Effector CD4-positive, alpha-beta T cell (primary cell): ENCODE measurements at places on chromosomes 7 and 10.

GRCh38 chr10:123687758-123688157 is 21.6 kb downstream of the GPR26 start:
- DNase-seq = no peak

- DNase-seq = no peak
Observed at GRCh38 chr7:53521638-53522184, 486.3 kb downstream of the POM121L12 start.

GRCh38 chr10:131088619-131089018 is 222.9 kb downstream of the TCERG1L start:
- DNase-seq = no peak

DNA sequence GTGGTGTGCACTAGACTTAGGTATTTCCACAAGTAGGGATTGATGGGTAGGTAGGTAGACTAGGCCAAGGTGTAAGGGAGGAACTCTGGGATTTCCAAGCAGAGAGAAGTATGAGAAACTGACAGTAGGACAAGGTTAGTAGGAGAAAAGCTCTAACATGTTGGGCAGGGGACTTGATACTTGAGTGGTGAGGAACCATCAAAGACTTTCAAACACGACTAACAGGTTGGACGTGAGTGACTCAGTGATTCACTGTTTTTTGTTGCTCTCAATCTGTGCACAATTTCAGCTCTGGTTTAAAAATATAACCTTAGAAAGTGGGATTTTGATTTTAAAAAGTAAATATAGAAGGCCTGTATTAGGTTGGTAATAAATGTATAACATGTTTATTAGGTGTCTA is 44.4 kb downstream of the KLHDC10 start:
- DNase-seq = no peak

- DNase-seq = no peak
Observed at GRCh38 chr7:86833360-86833759, 189.7 kb downstream of the GRM3 start.

DNA sequence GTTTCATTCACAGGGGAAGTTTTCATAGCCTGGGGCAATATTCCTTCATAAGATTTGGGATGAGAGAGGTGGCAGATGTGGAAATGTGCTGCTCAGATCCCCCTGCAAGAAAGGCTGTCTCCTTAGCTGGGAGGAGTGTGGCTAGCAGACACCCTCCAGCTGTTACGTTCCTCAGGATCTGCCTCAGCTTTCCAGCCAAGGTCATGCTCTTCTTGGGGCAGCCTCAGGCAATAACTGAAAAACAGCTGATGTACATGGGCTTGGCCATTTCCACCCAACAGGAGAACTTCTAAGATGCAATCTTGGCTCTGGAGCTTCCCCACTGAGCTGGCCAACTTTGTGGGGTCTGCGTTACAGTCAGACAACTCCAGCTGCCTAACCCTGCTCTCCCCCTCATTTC is 51.3 kb upstream of the SEPTIN7 start:
- no peak for DNase-seq

- no peak for DNase-seq
Observed at GRCh38 chr7:88202799-88203198, 17.0 kb downstream of the SRI start.

DNA sequence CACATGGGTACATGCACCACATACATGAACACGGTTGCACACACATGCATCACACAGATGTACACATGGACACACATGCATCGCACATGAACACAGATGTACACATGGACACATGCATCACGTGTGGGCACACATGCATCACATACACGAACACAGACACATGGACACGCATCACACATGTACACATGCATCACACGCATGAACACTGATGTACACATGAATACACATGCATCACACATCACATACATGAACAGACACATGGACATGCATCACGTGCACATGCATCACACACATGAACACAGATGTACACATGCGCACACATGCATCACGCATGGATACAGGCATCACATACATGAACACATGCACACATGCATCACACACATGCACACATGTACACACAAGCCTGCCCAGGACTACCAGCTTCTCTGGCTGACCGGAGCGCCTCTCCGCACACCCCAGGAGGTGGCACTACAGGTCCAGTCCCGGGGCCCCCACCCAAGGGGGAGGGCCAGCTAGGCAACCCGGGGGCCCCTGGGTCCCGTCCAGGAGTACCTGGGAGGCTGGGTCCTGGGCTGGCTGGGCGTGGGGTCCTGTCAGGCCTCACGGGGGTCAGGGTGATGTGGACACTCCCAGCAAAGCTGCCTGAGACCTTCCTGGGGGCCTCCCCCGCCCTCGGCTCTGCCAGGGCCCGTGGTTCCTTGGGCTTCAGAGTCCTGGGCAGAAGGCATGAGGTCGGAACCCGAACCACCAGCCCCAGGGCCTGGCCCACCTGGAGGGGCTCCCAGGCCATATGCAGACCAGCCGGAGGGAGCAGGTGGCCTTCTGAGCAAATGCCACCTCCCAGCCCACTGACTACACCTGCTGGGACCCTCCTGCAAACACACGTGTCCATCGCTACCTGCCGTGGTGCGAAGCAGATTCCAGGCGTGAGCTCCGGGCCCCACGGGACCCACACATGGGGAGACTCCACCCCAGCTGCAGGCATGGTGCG is 19.6 kb downstream of the MICALL2 start:
- DNase-seq = no peak

DNA sequence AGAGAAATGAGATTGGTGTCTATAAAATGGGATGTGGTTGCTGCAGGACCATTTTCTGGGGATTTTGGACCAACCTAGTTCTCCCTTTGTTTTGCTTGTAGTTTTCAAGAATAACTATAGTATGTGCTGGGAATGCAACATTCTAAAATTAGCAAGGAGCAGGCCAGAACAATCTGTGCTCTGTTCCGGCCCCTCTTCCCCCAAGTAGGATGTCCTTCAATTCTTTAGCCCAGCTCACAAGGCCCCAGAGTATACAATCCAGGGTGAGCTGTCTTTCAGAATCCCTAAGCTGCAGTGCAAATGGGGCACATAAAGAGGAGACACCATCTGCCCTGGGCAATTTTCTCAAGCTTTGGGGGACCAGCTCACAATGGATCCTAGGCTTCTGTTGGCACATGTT is 809.1 kb downstream of the TNS3 start:
- DNase-seq = no peak

DNA sequence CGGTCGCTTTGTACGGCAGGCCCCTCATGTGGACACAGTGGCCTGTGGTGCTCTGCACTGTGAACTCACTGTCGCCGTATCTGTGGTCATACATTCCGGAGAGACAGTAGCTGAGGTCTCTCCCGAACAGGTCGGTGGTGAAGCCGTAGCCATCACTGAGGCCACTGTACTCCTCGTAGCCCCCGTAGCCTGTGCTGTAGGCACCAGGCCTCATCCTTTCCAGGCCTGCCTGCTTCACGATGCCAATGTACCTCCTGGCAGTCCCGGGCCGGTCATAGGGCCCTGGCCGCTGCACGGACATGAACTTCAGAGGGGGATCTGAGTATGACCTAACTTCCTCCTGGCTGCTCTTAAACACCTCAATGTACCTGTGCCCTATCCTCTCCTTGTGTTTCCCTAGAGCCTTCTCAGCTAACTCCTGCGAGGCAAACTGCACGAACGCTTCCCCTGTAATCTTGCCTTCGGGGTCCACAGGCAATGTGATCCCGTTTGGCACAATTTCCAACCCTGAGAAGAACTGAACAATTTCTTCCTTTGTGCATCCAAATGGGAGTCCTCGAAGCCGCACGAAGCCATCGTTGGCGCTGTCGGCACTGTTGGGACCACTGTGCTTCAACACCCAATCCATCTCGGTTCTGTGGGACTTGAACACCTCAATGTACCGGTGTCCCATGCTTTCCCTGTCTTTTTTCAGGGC is 15.7 kb downstream of the FXYD4 start:
- no peak for DNase-seq

DNA sequence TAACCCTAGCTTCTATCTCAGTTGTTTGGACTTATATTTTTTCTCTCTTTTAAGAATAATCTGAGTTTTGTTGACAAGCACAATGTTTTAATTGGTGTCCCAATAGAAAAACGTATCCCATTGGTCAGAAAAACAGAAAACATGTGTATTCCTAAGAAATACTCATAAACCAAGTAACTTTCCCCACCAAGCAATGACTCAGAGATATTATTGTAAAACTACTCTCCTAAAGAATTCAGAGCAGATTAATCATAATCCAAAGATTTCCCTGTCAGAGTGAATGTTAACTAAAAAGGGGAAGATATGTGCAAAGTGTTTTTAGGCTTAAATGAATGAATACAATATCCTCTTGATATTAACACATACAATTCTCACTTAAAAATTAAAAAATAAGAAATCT is 29.4 kb upstream of the MBL2 start:
- DNase-seq = no peak

- DNase-seq = no peak
Observed at GRCh38 chr7:80720146-80720545, 81.7 kb downstream of the CD36 start.
